ENCODE measurements at places on chromosomes 5 and 9.

DNA sequence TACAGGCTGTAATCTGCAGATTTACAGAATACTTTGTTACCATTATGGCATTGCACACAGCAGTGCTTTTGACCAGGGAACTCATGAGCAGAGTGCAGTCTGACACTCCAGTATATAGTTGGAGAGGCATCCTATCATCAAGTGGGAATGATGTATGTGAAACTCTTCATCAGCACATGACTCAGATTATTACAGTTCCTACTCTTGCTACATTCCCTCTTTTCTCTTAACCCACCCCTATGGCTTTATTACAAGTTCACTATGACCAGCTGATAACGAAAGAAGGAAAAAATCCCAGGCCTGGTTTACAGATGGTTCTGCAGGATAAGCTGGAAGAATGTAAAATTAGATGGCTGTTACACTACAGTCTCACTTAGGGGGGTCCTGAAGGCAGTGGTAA, 385.9 kb downstream of the RASEF start:
- DNase-seq: no peak

DNA sequence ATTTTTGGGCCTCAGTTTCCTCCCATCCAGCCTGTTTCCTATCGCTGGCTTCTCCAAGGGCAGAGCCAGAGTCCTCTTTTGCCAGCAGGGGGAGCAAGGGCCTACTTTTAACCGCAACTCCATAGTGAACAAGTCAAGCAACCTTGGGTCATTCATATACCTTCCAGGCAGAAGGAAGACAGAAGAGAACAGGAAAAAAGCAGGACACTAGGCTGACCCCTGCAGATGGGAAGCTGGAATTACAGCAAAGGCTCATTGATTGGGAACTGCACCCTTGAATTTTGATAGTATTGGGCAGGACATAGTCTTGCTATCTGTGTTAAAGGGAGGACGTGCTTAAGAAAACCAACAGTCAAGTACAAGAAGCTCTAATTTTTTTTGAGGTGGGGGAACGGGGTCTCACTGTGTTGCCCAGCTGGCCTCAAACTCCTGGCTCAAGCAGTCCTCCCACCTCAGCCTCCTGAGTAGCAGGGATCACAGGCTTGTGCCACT, 30.1 kb downstream of the QRFP start:
- DNase-seq: peak; percentile 3

GRCh38 chr5:36839489-36840476, 36.8 kb upstream of the NIPBL start:
- no peak for DNase-seq

DNA sequence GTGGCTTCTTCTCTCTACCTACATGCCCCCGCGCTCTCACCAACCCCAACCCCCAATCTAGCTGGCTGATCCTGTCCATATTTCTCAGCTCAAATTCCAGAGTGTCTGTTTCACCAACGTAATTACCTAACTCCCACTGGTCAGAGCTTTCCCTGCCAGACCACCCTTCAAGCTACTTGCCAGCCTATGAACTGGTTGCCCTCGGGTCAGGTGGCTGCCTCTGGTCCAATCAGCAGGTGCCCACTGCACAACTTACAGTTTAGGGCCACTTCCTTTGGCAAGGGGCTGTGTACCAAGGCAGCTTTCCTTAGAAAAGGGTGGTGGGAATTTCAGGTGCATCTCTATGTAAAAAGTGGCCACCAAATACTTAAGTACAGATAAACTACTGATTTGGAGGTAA, 92.2 kb upstream of the SLC30A5 start:
- no peak for DNase-seq

- no peak for DNase-seq
Observed at GRCh38 chr5:95822542-95823181, at the start of gene GLRX. TSS of gene GLRX (minus strand) at chr5:95822726. CDS start at chr5:95822662, 64 bp downstream.

DNA sequence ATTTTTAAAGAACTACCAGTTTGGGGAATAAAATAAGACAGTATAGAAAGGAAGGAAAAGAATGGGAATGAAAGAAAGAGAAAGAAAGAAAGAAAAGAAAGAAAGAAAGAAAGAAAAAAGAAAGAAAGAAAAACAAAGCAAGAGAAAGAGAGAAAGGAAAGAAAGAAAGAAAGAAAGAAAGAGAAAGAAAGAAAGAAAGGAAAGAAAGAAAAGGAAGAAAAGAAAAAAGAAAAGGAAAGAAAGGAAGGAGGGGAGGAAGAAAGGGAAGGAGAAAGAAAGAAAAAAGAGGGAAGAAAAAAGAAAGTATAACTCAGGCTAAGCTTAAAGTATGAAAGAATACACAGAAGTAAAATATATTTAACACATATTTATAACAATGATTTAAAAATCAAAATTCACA, 51.0 kb upstream of the FGF10 start:
- no peak for DNase-seq

DNA sequence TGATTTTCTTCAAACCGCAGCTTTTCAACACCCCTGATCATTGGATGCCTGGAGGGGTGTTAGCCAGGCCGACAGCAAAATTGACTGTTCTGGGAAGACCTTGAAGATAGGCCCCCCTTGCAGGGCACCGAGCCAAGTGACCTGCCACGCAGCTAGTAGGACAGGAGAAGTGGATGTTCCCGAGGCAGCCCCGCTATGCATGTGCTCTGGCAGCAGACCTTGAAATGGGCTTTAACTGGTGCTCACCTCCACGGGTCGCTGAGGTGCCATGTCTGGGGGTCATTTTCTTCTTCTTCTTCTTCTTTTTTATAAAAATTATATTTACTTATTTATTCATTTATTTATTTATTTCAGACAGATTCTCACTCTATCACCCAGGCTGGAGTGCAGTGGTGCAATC, 12.6 kb downstream of the FGF18 start:
- no peak for DNase-seq

DNA sequence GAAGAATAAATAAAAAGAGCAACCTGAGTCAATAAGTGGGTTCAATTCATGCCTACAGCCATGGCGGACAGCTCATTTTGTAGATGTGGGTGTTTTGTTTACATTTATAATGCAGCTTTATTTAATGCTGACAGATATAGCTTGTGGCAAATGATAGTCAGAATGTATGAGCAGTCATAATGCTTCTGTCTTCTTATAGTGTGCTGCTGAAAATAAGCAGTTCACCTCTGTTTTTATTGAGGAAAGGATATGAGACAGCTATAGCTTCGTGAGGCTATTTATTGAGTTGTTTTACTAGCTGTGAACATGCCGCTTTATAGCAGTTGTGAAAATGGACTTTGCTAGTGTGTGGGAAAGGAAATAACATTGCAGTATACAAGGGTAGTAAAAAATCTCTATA, 147.4 kb downstream of the PBX3 start:
- no peak for DNase-seq

GRCh38 chr9:3224931-3225330, 300.9 kb downstream of the RFX3 start:
- DNase-seq: no peak

All from stimulated activated CD8-positive, alpha-beta memory T cell treated with anti-CD3 and anti-CD28 coated beads, Interleukin-7, amount 100 ng/mL, for 48 hours (primary cell).